ENCODE measurements at places on chromosomes 2 and 18. TPM values are rescaled to one million over a fixed set of nuclear protein-coding genes. Genes with fewer than 3 reads are reported as not detected.

Gene LIMS2
- 0.44 TPM for total RNA-seq

Gene GALR1
- not detected for total RNA-seq

Gene ERBB4
- 0.17 TPM for total RNA-seq

Gene CCDC74A
- 12.7 TPM for total RNA-seq

Gene TUBA3E
- not detected for total RNA-seq

Gene LRP2
- total RNA-seq = not detected

Gene RGPD3
- total RNA-seq = 0.29 TPM

All from smooth muscle cell of trachea (primary cell).